ENCODE measurements at places on chromosomes 7 and 10.

- DNase-seq = no peak
These were observed 179.7 kb downstream of the CFTR start for GRCh38 chr7:117659531-117660011.

DNA sequence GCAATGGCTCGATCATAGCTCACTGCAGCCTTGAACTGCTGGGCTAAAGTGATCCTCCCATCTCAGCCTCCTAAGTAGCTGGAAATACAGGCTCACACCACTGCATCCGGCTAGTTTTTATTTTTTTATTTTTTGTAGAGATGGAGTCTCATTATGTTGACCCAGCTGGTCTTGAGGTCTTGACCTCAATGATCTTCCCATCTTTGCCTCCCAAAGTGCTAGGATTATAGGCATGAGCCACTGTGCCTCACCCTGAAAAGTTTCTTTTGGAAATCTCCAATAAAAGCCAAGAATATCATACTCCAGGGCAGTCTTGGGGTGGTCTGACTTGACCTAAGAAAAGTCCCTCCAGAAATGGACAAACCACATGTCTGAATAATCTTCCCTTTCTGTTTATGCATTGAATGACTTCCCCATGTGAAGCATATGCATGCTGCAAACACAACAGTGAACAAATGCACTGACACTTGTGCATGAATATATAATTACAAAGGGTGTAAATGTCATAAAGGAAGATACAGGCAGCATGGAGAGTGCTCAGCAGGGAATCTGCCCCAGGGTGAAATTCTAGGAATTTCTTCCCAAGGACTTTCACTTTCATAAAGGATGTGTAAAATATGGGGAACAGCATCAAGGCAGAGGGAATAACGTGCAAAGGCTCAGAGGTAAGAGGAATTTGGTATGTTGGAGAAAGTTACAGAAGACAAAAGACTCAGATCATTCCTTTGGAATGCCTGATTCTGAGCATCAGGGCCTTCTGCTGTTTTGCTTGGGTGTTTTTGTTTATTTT, 142.4 kb upstream of the LYZL1 start:
- DNase-seq = no peak

DNA sequence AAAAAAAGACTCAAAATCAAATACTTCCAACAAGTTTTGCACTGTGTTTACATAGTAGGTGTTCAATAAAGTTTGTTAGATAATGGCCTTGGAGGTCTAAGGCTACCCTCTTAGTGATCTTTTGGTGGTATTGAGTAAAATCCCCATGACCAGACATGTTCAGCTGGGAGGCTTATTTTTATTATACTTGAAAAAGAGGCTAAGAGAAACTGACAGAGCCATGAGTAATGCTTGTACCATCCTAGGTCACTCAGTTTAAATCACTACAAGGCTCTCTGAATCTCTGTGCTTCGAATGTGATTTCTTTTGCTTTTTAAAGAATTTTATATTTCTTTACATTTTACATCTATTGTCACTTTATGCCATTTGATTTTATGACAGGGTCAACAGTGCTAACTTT, 90.5 kb downstream of the TWIST1 start:
- DNase-seq = no peak

- no peak for DNase-seq
These were observed 98.7 kb upstream of the DOCK1 start for GRCh38 chr10:126806498-126806897.

DNA sequence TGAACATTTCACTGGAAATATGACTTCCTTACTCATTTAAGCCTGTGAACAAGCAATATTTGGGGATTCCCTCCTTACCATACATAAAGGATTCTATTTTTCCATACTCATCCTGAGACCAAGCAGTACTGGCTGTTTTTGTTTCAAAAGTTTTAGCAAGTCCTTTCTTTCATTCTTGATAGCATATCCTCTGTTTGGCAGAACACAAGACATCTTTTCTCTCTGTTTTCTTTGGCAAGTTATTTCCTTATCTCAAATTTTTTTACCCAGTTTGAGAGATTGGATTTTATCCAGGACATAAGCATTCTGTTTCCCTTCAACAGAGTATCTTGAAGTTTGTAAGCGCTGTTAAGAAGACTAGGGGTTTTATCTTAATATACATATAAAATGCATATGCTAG, 3.0 kb upstream of the WASL start:
- no peak for DNase-seq

- DNase-seq = peak; percentile 12
These were observed 118.8 kb downstream of the AOAH start for GRCh38 chr7:36605261-36606051.

GRCh38 chr7:74307738-74308505, 18.7 kb downstream of the CLIP2 start:
- DNase-seq = no peak

GRCh38 chr10:117680601-117681000, 138.1 kb downstream of the EMX2 start:
- DNase-seq = no peak

DNA sequence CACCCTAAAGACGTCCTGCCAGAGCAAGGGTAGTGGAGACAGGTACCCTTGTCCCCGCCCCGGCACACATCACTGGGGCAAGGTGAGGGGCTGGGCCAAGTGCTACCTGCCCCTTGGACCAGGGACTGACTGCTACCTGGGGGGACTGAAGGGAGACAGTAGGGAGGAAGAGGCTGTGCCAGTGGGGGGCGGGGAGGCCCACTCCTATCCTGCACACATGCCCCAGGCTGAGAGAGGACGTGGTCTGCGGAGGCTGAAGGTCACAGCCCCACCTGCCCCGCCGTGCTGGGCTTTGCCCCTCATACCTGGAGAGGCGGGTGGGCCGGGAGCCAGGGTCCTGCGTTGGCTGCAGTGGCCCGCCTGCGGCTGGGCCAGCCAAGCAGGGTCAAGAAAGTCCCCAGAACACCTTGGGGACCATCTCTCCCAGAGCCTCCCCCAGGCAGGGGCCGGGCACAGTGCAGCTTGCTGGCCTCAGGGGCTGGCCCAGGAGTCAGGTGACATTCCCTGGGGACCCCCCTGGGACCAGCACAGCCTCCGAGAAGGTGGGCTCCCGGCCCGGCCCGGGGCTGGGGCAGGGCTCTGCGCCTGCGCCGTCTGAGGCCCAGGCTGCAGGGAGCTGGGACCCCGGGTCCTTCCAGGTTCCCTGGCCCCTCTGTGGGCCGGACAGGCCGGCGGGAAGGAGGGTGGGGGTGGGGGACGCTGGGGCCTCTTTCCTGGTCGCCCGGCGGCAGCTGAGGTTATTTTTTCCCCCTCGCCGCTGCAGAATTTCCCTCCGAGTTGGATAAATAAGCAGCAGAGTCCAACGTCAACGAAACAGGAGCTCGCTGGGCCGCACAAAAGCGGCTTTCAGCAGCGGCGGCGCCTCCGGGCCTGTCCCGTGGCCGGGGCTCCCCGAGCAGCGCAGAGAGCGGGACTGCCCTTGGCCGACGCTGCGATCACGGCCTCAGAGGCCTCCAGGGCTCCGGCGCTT, 9.8 kb upstream of the FZD9 start:
- DNase-seq = no peak

GRCh38 chr7:20193873-20194272, 23.3 kb downstream of the MACC1 start:
- no peak for DNase-seq

DNA sequence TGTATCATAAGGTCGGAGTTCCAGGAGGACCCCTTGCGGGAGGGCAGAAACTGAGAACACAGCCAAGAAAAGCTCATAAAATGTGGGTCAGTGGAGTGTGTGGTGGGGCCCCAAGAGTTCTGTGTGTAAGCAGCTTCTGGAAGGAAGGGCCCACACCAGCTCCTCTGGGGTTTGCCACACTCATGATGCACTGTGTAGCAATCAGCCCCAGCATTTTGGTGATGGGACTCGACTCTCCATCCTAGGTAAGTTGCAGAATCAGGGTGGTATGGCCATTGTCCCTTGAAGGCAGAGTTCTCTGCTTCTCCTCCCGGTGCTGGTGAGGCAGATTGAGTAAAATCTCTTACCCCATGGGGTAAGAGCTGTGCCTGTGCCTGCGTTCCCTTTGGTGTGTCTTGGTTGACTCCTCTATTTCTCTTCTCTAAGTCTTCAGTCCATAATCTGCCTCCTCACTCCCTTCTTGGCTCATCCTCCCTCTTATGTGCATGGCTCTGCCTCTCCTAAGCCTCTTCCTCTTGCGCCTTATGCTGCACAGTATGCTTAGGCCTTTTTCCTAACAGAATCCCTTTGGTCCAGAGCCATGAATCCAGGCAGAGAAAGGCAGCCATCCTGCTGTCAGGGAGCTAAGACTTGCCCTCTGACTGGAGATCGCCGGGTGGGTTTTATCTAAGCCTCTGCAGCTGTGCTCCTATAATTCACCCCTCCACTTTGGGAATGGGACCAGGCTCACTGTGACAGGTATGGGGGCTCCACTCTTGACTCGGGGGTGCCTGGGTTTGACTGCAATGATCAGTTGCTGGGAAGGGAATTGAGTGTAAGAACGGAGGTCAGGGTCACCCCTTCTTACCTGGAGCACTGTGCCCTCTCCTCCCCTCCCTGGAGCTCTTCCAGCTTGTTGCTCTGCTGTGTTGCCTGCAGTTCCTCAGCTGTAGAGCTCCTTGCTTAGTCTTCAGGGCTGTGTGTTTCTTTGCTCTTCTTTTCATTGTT, 17.8 kb downstream of the PRSS2 start:
- no peak for DNase-seq

DNA sequence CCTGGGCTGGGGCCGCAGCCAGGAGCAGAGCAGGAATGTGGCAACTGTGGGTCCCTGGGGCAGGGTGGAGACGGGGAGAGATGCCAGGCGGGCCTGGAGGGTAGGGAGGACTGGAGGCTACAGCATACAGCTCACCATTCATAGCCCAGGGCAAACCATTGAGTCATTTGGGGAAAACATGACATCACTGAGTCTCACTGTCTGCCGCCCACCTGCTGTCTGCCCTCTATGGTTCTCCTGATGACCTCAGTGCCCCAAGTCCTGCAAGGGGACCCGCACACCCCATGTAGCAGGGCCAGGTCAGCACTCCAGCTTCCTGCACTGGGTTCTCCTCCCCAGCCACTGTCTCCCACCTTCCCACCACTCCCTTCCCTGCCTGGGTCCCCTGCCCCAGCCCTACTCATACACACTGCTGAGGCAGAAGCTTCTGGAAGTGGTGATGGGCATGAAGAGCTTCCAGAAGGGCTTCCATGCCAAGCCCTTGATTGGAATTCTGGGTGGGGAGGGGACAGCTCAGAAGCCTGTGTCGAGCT, 10.4 kb downstream of the CHST3 start:
- no peak for DNase-seq

DNA sequence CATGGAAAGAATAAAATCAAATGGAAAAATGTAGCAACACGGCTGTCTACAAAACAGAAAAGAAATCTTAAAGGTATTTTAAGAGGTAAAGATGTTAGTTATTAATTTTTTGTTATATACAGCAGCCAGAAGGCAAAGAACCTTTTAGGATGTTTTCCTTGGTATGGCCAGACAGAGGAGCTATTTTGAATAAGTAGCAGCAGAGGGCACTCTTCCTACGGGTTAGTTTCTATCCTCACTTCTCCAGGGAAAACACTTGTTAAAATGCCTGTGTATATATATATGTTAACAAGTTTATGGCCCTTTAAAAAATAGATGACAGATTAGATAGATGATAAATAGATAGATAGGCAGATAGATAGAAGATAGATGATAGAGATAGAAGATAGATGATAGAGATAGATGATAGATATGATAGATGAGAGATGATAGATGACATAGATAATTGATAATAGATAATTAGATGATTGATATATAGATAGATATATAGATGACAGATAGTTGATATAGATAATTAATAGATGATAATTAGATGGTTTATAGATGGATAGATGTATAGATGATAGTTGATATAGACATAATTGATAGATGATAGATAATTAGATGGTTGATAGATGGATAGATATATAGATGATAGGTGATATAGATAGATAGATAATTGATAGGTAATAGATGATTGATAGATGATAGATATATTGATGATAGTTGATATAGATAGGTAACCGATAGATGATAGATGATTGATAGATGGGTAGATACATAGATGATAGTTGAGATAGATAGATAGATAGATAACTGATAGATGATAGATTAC, 57.8 kb upstream of the WIPF3 start:
- DNase-seq = no peak

DNA sequence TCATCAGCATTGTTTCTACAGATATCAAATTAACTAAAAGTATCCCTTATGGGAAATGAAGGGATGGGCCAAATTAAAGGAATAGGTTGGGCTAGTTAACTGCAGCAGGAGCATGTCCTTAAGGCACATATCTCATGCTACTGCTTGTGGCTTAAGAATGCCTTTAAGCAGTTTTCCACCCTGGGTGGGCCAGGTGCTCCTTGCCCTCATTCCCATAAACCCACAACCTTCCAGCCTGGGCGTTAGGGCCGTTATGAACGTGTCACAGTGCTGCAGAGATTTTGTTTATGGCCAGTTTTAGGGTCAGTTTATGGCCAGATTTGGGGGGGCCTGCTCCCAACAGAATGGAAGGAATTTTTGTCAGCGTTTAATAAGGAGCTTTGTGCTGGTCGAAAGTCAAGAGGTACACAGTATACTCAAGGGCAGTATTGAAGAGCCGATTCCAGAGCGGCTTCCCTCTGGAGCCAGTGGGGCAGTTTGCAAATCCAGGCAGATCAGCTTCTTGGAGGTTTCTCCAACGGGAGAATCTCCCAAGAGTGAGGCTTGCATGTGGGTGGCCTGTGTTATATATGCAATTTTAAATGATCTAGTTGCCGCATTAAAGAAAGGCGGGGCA, 7.7 kb downstream of the PFKP start:
- no peak for DNase-seq

DNA sequence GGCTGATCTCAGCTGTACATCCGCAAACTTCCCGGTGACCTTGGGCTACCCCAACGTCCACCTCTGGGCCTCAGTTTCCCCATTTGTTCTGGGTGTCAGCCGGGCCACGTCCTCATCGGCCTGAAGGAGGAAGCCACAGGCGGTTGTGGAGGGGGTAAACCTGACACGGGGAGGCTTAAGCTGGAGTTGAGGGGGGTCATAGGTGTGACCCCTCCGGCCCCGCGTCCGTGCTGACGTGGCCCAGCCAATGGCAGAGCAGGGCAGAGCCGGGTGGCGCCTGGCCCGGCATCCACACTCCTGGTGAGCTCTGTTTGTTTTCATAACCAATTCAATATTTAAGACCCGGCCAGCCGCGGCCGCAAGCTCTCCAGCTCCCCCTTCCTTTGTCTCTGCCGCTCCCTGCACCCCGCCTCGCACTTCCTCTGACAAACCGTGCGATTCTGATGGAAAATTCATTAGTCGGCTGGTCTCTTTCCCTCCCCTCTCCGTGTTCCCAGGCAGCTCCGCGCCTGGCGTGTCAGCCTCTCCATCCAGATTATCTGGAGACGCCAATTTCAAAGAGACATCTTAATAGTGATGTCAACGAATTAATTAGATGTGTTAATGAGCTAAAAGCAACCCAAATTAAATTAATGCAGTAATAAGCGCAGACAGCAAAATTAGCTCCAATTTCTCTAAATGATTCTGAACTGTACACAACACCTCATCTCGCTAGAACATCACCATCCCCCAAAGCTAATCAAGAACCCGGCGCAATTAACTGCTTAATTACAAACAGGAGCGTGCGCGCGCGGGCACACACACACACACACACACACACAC, 55.4 kb downstream of the MICALL2 start:
- DNase-seq = no peak

DNA sequence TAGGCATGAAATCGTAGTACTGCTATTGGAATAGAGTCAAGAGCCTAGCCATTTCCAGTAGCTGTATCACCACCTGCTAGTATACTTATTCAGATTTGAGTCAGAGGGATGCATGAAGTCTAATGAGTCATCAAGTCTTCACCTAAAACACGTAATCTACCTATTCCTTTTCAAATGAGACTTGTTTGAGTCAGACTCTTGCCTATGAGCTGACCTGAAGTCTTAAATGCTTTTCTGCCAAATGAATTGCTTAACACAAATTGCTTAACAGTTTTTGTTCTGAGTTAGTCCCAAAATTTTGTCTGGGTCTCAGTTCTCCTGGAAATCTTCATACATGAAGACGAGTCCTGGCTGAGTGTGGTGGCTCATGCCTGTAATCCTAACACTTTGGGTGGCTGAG, 165.2 kb downstream of the GNAT3 start:
- DNase-seq = no peak
